Stimulated activated CD4-positive, alpha-beta T cell treated with anti-CD3 and anti-CD28 coated beads, Interleukin-4, amount 100 ng/mL, for 1 hour (primary cell): ENCODE measurements at places on chromosomes 7 and 10.

GRCh38 chr7:97096661-97097060, 20.8 kb upstream of the SDHAF3 start:
- no peak for DNase-seq

DNA sequence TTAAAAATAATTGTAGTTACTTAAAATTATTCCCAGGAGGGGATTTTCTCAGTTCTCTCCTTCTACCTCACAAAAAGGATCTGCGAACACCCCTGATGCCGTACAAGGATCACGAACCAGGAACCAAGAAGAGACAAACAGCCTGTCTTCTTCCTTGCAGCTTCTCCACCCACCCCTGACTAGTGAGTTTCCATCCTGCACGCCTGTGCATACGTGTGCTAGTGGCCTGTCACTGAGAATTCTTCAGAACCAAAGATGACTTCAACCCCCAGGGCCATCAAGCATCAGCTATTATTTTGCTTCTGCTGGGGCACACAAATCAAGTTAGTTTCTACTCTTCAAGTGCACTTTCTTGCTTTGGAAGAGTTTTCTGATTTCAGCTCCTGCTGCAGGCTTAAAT, 175.5 kb upstream of the KLF6 start:
- DNase-seq: no peak

- no peak for DNase-seq
These were observed 12.7 kb upstream of the DNMBP start for GRCh38 chr10:100022403-100022802.

DNA sequence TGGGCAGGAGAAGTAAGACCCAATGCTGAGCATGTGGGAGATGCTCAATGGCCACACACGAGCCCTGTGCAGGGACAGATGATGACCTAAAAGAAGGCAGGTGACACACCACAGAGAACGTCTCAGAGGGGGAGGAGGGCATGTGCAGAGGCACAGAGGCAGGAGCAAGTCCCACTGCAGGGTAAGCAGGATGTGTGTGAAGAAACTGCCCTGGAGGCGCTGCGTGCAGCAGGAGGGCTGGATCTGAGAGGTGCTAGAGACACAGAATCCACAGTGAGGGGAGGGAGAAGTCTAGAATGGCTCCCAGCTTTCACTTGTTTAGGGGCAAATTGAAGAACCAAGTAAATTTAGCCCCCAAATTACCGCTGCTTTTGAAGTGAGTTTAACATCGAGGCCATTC, 14.9 kb downstream of the DYDC2 start:
- DNase-seq: no peak

GRCh38 chr7:104328296-104328969, at the start of gene LHFPL3:
LHFPL3 (plus strand) TSS chr7:104328603.
- DNase-seq: no peak

DNA sequence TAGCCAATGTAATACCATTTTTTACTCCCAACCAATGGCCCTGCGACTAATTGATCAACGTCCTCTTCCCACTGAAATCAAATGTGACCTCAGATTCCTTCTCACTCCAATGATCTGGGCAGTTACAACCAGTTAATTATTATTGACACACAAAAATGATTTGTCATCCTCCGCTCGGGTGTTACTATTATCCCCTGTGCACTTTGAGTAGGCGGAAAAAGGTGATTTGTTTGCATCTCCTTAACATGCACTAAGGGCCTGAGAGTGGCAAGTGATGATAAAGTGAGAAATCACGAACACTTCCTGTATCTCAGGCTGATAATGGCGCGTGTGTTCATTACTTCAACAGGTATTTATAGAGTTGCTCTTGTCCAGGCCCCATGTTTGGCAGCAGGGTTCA, 40.9 kb upstream of the PNLIP start:
- DNase-seq: no peak

DNA sequence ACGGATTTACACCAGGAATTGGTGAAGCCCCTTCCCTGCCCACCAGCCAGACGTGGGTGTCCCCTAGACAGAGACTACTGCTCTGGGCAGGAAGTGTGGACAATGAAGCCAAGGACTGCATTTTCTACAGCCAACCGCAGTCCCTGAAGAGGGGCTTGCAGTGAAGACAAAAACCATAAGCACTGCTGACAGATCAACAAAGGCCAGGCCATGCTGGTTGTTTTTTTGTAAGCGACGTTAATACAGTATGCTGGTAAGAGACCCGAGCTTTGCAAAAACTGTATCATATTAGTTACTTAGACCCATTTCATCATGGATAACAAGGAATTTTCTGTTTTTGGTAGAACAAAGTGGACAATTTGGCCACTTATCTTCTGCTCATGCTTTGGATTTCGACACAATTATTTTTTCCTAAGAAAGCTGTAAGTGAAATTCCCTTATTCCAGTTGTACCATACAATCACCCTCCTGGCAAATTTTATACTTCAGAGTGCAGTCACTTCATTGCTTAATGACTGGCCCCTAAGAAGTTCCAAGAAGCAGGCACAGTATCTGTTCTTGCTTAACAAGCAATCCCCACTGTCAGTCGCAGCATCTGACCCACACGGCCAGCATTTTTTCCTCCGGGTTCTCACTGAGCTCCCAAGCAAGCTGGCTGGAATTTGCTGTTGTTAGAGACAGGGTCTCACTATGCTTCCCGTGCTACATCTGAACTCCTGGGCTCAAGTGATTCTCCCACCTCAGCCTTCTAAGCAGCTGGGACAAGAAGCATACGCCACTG, 163.5 kb downstream of the PARD3 start:
- DNase-seq: no peak

DNA sequence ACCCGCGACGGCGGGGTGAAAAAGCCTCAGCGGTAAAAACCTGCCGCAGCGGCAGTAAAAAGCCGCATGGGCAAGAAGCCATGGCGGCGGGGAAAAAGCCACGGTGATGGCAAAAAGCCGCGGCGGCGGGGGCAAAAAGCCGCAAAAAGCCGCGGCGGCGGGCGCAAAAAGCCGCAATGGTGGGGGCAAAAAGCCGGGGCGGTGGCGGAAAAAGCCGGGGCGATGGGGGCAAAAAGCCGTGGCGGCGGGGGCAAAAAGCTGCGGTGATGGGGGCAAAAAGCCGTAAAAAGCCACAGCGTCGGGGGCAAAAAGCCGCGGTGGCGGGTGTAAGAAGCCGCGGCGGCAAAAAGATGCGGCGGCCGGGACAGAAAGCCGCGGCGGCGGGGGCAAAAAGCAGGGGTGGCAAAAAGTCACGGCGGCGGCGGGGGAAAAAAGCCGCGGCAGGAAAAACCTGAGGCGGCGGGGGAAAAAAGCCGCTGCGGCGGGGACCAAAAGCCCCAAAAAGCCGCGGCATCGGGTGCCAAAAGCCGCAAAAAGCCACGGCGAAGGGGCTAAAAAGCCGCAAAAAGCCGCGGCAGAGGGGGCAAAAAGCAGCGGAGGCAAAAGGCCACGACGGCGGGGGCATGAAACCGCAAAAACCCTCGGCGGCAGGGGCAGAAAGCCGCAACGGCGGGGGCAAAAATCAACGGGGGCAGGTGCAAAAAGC, 488.5 kb downstream of the ZNF33B start:
- no peak for DNase-seq

DNA sequence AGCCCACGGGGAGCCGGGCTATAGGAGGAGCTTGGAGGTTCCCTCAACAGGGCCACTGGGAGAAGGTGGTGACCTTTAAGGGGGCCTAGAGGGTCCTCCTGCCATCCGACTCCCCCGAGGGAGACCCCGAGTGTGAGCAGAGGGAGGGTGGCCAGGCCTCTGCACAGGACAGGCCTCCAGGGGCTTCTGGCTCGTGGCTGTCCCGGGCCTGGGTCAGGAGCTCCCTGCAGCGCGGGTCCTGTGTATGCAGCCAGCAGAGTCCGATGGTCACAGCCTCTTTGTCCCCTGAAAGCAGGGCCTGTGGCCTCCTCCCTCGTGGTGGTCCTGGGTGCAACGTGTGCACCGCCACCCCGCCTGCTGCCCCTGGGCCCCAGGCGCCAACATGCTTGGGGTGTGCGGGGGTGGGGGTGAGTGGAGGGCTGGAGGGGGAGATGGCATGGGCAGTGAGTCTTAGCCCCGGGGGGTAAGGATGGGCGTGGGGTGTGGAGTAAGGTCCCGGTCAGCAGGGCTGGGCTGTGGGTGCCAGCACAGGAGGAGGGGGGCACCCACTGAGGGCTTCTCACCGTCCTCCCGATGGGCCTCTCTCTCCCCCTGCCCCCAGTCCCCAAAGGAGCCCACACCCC, 27.1 kb downstream of the UNCX start:
- DNase-seq: no peak

DNA sequence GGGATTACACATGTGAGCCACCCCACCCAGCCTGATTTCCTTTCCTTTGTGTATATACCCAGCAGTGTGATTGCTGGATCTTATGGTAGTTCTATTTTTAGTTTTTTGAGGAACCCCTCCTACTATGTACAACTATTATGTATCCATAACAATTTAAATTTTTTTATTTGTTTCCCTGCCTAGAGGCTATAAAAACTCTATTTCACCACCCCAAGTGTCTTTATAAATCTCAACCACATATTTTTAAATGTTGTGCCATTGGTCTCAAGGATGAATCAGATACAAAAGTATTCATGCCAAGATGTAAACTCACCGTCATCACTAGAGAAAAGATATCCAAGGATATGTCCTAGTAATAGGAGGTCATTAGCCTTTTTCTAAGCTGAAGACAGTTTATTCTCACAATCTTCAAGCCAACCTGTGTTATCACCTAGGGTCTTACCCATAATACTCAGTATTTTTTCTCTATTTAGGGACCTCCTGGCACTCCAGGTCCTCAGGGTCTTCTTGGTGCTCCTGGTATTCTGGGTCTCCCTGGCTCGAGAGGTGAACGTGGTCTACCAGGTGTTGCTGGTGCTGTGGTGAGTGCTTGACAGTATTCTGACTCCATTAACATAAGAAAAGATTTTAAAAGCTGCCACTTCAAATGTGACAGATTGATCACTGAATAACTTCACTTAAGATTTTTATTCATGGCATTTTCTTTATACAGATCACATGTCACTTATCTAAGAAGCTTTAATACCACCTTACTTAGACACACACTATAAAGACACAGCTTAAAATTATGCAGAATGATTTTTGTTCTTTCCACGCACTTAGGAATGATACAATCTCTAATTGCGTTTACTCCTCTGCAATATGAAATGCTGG, 29.4 kb downstream of the COL1A2 start:
- DNase-seq: no peak

DNA sequence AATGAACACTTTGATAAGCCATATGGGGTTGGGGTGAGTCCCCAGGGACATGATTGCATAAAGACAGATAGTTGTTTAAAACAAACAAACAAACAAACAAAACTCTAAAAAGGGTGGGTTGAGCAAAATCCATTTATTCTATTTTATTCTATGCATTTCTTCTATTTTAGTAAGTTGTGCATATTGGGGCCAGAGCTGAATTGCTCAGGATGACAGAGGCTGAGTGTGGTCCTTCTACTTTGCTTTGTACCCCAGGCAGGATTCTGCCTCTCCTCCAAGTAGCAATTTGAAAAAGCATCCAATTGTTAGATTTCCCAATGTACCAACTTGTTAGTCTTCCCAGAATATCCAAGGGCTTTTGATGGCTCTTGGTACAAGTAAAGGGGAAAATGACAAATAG, 29.2 kb upstream of the XPNPEP1 start:
- no peak for DNase-seq

DNA sequence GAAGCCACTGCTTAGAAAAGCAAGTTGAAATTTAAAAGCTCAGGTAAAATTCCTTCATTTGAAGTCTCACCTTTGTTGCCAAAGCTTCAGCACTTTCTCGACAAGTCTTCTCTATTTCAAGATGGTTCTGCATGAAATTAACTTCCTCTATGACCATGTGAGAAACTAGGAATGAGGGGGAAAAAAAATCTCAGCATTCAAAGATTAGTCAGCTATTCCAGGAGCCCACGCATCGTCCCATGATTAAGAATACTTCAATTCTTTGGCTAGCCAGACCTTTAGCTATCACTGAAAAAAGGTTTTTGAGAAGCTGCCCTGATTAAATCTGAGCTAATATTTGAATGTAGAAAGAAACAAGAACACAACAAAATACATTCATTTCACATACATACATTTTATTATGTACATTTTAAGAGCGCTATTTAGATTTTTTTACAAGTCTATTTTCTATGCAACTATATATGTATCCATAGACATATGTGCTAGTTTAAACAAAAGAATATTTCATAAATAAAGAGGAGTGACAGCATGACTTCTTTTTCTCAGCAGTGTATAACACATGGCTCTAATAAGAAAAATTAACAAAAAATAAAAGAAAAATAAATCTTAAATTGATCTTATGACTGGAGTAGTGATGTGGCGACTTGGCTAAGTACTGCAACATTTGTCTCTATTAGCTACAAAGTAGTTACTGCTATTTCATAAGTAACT, 44.8 kb downstream of the SHTN1 start:
- DNase-seq: no peak

- DNase-seq: no peak
These were observed 26.8 kb upstream of the ZNF746 start for GRCh38 chr7:149524394-149524793.

- no peak for DNase-seq
These were observed 223.7 kb downstream of the MTERF1 start for GRCh38 chr7:91656541-91657482.

- no peak for DNase-seq
These were observed 99.4 kb downstream of the BTRC start for GRCh38 chr10:101453318-101453717.
